ENCODE measurements at places on chromosomes 6 and 20.

GRCh38 chr6:145735356-145736165, at the start of gene EPM2A:
EPM2A (minus strand) TSS chr6:145735520; CDS start chr6:145735498, 22 bp downstream.
- DNase-seq, result peak; percentile 59

DNA sequence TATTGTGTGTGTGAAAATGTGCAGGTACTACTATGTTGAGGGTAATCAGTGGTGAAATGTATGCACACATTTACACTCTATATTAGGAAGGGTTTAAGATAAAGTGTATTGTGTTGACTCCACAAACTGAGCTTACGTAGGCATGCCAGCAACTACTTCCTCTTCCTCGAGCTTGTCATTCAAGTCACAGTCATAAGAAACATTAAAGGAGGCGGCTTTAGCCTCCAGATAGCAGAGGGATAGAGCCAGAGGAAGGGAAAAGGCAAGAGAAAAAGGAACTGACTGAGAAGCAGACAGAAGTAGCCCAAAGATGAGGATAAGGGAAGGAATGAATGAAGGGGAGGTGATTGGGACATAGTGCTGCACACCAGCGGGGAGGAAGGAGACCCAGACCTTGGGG, 55.2 kb downstream of the SMLR1 start:
- no peak for DNase-seq

- no peak for DNase-seq
Observed at GRCh38 chr20:32958574-32958973, 45.7 kb downstream of the SUN5 start.

DNA sequence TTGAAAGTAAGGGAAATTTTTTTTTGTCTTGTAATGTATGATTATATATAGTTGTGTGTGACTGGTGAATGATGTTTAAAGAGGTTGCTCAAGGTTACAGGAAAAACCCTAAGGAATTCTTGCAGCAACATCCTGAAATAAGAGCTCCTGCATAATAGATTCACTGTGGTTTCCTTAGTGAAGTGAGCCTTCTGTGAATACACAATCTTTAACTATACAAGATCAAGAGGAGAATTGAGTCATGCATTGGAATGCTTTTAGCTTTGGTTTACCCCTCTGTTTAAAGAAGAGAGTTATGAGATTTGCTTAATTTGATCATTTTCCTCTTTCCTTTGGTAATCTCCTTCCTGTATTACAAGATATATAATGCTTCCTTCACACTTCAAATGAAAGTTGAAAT, 141.6 kb upstream of the EYA4 start:
- no peak for DNase-seq

DNA sequence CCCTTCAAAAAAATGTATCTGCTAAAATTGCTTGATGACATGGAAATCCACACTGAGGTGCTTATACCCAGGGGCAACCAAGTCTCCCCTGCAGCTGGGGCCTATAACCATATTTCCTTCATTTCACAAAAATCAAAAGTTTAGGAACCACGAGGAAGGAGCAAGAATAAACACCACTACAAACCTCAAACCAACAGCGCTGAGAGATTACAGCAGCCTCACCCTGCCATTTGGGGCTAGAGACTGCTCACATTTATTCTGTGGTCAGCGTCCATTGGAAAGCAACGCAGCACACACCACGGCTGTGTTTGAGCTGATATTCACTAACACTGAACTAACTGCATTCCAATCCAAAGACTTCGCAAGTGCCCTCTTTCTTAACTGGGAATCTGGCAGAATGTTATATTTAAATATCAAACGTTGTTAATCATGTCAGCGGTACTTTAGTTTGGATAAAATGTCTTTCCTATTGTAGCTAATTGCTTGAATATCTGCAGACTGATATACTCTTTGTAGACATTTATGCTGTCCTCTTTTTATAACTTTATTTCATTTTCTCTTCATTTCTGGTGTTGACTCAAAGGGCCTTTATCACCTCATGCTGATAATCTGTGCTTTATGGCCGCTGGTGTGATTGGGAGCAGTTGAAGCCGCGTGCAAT, 94.6 kb downstream of the FOXA2 start:
- DNase-seq, result no peak

- no peak for DNase-seq
Observed at GRCh38 chr20:23497536-23497935, 6.6 kb downstream of the CST8 start.

GRCh38 chr6:51526922-51527321, 560.5 kb downstream of the PKHD1 start:
- DNase-seq, result no peak

DNA sequence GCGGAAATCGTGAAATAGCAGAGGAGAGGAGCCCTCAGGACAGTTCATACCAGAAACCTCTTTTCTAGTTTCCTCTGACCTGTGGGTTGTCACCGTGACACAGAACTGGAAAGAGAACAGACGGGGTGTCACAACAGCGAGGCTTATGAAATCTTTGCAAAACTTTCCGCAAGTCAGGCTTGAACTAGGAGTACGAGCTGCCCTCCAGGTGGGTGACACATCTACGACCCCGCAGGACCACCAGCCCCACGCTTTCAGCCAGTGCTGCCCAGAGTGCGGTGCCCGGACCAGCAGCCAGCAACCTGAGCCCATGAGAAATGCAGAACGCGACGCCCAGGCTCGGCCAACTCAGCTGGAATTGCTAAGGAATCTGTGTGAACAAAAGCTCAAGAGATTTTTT, 30.8 kb downstream of the WRNIP1 start:
- no peak for DNase-seq

DNA sequence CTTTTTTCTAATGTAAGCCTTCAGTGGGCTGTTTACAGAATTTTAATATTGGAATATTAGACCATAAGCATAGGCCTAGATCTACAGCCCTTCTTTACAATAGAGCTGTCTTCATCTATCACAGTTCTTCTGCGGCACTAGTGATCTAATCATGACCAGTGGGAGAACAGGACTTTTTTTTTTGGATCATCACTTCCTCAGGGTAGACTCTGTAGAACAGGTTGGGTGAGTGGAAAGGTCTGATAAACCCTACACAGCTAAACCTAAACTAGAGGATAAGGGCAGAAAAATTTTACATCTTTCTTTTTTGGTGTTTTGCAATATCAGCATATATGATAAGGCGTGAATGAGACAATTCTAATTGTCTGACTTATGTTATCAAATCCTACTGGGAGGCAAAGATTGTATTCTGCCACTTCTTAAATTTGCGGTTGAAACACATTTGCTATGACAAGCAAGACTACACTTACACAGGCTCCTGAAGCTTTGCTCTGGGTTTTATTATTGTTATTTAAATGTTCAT, 52.2 kb downstream of the GOPC start:
- no peak for DNase-seq

DNA sequence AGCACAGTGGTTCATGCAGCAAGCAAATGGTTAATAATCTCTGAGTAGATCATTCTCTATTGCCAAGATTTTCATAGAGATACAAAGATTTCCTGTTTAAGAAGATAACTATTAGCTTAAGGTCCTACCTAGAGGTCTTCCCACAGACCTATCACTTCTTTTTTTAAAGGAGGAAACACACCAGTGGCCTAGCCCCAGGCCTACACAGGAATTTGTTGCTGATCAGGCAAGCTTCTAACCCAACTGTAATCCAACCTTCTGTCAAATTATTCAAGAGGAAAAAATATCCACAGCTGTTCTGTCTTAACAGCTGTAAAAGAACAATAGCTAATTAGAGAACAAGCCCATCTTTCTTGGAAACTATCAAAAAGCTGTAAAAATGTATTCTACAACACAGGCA, 332.8 kb downstream of the BTBD9 start:
- no peak for DNase-seq

DNA sequence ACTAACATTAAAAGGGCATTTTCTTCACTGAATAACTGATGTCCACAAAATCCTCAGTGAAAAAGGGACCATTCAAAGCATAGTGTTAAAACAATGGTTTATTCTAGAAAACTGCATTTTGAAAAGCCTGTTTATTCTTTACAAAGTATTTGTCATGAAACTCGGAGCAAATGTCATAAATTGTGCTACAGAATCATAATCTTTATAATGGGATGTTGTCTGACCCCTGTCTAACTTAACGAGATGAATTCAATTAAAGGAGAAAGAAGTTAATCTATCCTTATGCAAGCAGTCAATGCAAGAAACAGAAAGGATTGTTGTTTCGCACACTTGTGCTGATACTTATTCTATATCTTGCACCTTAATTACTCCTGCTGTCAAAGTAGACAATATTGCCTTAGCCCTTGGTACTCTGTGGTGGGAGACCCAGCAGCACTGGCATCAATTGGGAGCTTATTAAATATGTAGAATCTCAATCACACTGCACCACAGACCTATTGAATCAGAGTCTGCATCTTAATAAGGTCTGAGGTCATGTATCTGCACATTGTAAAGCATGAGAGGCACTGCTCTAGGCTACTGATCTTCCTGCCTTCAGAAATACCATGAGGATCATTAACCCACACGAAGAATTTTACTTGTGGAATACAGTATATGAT, 708.3 kb downstream of the HDGFL1 start:
- DNase-seq, result no peak

DNA sequence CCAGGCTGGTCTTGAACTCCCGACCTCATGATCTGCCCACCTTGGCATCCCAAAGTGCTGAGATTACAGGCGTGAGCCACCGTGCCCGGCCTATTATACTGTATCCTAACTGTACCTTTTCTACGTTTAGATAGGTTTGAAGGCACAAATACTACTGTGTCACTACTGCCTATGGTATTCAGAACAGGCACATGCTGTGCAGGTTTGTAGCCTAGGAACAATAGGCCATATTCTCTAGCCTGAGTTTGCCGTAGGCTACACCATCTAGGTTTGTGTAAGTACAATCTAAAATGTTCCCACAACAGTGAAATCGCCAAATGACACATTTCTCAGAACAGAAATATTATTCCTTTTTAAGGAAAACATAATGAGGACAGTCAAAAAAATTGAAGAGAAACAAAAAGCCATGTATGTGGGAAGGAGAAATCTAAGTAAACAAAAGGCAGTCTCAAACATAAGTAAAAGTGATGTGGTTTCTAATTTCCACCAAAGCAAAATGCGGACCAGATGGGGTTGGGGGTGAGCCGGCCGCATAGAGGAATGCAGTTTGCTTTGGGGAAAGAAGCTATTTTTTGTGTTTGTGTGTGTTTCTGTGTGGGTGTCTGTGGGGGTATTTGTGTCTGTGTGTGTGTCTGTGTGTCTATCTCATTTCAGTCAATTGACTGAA, 192.6 kb upstream of the SALL4 start:
- no peak for DNase-seq

GRCh38 chr20:39021748-39022147, 59.6 kb downstream of the DHX35 start:
- no peak for DNase-seq

Data from stimulated activated CD4-positive, alpha-beta T cell treated with anti-CD3 and anti-CD28 coated beads, Interleukin-12 subunit alpha, Interleukin-12 subunit beta, amount 100 ng/mL, for 4 hours (primary cell).